ENCODE measurements at places on chromosomes 3 and 15.

DNA sequence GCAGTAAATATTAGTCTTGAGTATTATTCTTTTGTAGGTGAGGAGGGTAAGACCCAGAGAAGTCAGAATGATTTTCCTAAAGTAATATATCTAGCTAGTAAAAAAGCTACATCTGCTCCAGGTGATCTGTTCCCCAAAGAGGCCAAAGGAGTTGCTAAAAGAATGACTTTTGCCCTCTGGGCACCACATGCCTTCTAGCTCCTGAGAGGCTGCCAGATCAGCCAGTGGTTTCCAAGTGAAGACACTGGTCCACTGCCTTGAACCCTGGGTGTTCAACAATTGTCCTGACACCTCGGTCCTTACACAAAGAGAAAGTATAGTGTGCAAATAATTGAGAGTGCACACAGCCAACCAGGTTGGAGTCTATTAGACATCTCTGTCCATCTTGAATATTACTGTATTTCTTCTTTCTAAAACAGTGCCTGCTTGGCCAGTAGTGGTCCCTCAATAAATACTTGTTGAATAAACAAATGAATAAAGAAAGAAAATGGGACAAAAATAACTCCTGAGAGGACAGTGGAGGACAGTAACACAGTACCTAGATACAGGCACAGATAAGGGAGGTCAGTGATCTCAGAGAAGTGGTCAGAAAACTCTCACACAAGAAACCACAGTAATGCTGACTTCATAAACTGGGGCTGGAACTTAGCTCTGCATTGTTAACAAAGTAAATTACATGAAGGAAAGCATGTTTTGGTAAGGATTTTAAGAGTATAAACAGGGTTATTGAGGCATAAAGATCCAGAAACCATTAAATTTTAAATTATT lies 56.6 kb upstream of the CSTA start:
- no peak for DNase-seq

- DNase-seq: no peak
Measured at GRCh38 chr15:66767240-66767659, 65.2 kb downstream of the SMAD6 start.

DNA sequence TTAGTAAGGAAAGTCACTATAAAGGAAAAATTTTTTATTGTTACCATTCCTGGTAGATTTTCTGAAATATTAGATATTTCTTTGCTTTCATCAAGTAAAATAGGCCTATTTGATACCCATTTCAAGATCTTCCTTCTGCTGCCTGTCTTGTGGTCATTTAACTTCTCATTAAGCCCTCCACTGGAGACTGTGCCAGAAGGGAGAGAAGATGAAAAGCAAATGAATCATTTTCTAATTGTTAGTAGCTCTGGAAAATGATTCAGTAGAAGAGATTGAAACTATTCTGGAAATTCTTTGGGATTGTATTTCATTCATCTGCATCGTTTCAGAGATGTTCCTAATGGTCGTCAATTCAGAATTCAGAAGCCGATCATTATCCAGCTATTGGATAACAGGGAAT lies 3.2 kb downstream of the KCTD6 start:
- no peak for DNase-seq

GRCh38 chr3:43288366-43288765 lies 2.0 kb downstream of the SNRK start:
- no peak for DNase-seq

DNA sequence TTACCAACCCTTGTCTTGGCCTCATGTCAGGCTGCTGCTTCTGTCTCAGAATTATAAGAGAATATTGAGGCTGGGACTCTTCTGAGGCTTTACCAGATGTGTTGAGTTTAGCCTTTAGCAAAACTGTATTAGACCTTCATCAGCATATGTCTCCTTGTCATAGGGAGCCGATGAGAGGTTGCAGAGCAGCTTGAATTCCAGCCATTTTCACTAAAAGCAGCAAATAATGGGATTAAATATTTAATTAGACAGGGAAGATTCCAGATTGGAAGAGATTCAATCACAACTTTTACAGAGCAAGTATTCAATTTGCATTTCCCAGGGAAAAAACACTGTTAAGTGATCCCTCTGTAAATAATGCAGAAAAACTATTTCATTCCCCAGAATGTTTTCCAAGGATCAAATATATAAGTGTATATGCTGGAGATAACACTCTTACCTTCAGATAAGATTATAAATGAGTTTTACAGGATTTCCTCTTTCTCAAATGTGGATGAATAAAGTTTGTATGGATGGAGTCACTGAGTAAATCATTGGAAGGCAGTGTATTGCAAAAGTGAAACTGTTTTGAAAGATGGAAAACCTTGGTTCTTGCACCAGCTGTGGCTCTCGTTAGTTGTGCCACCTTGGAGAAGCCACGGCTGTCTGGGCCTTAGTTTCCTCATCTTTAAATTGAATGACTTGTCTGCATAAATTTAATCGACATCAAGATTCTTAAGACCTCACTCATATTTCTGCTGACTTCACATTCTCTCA lies 466.4 kb upstream of the SGO1 start:
- DNase-seq: no peak

- DNase-seq: no peak
Measured at GRCh38 chr3:18119866-18120265, 305.3 kb downstream of the SATB1 start.

Data from ovary (tissue), 10 donors.